ENCODE measurements at places on chromosomes 1 and 21. TPM values are rescaled to one million over a fixed set of nuclear protein-coding genes. Genes with fewer than 3 reads are reported as not detected.

The PLEKHG5 gene
- total RNA-seq: 6.2 TPM

- no peak for DNase-seq
Observed at GRCh38 chr1:17184161-17184665, 20.7 kb upstream of the PADI1 start.

GRCh38 chr1:240000634-240001033, 91.0 kb upstream of the FMN2 start:
- no peak for DNase-seq

- DNase-seq: no peak
Observed at GRCh38 chr1:27414091-27414490, 21.7 kb downstream of the GPR3 start.

- DNase-seq: peak; percentile 85
Observed at GRCh38 chr1:110634455-110635311, 28.5 kb upstream of the KCNA2 start.

- DNase-seq: no peak
Observed at GRCh38 chr1:97097404-97097925, 375.9 kb downstream of the PTBP2 start.

GRCh38 chr21:25788677-25789076, 53.9 kb downstream of the GABPA start:
- no peak for DNase-seq

GRCh38 chr21:45573452-45574035, 31.3 kb upstream of the SLC19A1 start:
- DNase-seq: peak; percentile 50

DNA sequence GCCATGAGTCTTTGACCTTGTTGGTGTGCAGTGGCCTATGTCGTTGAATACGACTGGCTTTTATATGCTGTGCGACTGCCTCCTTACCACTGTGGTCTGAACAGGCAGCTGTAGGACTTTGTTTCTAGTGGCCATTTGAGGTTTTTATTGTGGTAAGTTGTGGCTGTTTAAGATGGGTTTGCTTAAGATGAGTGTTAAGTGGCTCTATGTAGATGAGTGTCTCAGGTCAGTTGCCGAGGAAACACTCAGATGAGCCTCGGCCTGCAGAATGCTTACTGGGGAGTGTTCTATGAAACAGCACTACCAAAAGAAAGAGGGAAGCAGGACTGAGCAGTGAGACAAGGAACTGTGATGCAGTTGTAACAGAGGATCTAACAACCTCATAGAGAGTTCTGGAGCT, 14.9 kb upstream of the CD1C start:
- DNase-seq: no peak

DNA sequence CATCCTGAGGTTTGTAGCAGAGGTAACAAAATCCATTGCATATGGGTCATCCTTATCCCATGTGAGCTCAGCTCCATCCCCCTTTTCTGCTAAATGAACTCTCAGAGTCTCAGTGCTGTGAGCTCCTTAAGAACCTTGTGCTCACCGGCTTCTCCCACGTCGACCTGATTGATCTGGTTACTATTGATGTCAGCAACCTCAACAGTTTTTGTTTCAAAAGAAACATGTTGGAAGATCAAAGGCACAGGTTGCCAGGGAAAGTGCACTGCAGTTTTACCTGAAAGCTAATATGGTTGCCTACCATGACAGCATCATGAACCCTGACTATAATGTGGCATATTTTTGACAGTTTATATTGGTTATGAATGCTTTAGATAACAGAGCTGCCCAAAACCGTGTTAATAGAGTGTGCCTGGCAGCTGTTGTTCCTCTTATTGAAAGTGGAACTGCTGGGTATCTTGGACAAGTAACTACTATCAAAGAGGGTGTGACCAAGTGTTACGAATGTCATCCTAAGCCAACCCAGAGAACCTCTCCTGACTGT, 131.4 kb downstream of the HS2ST1 start:
- DNase-seq: no peak
